ENCODE measurements at places on chromosomes 5 and 9.

DNA sequence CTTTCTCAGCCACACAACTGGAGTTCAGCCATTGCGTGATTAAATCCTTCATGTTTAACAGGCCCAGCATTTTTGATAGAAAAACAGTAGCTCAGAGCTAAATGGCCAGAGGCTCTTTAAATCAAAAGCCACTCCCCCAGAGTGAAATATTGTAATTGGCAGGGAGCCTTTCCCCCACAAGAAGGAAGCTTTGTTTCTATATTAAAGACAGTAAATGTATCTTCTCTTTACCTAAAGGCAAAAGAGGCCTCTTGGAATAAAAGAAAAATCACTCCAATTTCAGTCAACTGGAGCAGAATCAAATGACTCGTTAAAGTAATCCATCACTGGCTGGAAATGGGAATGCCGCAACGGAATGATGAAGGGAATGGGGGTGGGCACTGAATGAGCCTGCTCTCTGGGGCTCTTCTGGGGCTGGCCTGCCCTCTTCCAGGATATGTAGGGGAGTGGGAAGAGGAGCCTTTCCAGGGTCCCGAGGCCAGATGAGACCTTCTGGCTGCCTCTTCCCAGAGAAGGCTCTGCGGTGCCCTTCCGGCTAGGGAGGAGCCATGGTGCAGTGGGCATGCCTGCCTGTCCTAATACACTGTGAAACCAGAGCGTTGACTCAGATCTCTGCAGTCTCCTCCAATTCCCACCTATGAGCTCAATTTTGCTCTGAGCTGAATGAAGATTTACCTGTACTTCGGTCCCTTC is 45.2 kb downstream of the ANKDD1B start:
- DNase-seq = no peak

DNA sequence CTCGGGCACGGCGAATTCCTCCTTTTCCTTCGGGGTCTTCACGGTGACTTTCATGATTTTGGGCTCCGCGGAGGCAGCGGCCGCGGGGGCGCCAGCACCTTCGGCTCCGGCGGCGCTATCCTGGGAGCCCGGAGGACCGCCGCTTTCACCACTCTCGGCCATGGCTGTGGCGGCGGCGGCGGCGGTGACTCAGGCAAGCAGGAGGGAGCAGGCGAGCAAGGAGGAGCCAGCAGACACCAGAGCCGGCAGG is 315 bp downstream of the UBQLN1 start:
- DNase-seq = peak; percentile 75

GRCh38 chr5:72692651-72693442 is 123.6 kb upstream of the TNPO1 start:
- DNase-seq = no peak

GRCh38 chr9:124502711-124503702 is 4.2 kb downstream of the NR5A1 start:
- no peak for DNase-seq

GRCh38 chr5:34535433-34535832 is 120.7 kb upstream of the RAI14 start:
- no peak for DNase-seq

DNA sequence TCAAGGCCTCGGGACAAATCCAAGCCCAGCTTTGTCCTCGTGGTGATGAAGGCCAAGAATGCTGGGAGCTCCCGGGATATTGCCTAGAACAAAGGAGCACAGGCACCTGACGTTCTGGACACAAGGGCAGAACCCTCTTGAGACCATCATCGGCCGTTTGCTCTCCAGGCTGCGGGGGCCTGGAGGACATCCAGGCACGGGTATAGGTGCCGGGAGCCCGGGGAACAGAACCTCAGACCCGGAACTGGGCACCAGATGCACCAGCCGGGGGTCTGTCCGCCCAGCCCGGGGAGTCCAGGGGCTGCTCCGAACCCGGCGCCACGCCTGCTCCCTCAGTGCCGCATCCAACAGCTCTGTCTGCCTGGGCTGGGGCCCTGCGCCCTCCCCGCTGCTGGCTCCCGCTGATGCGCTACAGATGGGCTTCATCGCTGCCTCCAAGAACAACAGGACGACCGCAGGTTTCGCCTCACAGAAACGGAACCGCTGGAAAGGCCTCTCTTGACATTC is 88.0 kb downstream of the ADAMTS2 start:
- DNase-seq = no peak

Measured in T1000 (cell line).